ENCODE measurements at places on chromosomes 3 and 15. TPM values are rescaled to one million over a fixed set of nuclear protein-coding genes. Genes with fewer than 3 reads are reported as not detected.

The KNSTRN gene
- 15.7 TPM for total RNA-seq

The GOLGA6L7 gene
- not detected for total RNA-seq

The TICRR gene
- 1.2 TPM for total RNA-seq

The DLEC1 gene
- under 0.01 TPM for total RNA-seq

The ALG3 gene
- total RNA-seq, result 21.6 TPM

DNA sequence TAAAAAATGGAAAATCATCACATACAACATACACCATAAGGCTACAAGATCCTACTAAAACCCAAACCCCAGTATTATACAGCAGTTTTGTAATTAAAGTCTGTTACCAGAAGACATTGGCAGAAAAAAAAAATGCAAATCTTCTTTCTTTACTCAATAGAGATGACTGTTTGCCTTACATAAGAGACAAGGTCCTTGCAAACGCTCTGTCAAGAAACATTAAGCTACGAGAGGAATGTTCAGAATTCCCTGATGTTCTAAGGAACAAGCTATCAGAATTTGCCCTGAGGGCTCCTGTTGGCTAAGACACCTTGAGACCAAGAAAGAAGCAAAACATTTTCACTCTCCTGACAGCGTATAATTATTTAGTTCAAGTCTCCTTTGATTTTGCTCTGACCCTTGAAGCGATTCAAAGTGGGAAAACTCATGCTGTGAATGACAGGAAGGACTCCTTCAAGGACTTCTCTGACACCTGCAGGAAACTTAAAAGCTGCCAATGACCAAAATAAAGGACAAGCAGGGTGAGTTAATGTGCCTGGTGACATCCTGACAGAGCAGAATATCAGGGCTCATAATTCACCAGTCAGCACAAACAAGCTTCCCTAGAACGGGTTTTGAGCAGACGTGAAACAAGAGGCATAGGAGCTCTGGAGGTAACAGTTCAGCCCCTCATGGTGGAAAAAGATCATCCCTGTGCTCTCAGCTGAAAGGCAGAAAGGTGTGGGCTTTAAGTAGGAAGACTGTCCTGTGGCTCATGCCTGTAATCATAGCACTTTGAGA is 2.5 kb downstream of the SCAMP2 start:
- no peak for DNase-seq
- no peak overlapping the region for H3K4me3 ChIP-seq
- H3K27me3 ChIP-seq, result no peaks in the 10 kb centered on the region
- H3K36me3 ChIP-seq, result no peaks in the 10 kb centered on the region
- H3K4me1 ChIP-seq, result peaks cover 4% of the 10 kb centered on the region

- H3K4me3 ChIP-seq, result no peak overlapping the region
- H3K4me1 ChIP-seq, result no peaks in the 10 kb centered on the region
- no peak overlapping the region for H3K27ac ChIP-seq
- DNase-seq, result no peak
These were observed 14.4 kb downstream of the NGLY1 start for GRCh38 chr3:25768851-25769250.

GRCh38 chr15:81095690-81096365 is 38.2 kb upstream of the CFAP161 start:
- no peak overlapping the region for H3K4me3 ChIP-seq
- no peak for DNase-seq
- peaks cover 8% of the 10 kb centered on the region for H3K27me3 ChIP-seq

GRCh38 chr15:101193120-101193644 is 58.7 kb downstream of the CHSY1 start:
- H3K4me3 ChIP-seq, result no peak overlapping the region
- no peak for DNase-seq
- H3K4me1 ChIP-seq, result peaks cover 45% of the 10 kb centered on the region
- no peaks in the 10 kb centered on the region for H3K27me3 ChIP-seq
- no peaks in the 10 kb centered on the region for H3K36me3 ChIP-seq

- DNase-seq, result peak; percentile 45
- no peak overlapping the region for H3K4me3 ChIP-seq
- H3K27ac ChIP-seq, result no peak overlapping the region
These were observed 87.7 kb downstream of the IL1RAP start for GRCh38 chr3:190601622-190602021.

DNA sequence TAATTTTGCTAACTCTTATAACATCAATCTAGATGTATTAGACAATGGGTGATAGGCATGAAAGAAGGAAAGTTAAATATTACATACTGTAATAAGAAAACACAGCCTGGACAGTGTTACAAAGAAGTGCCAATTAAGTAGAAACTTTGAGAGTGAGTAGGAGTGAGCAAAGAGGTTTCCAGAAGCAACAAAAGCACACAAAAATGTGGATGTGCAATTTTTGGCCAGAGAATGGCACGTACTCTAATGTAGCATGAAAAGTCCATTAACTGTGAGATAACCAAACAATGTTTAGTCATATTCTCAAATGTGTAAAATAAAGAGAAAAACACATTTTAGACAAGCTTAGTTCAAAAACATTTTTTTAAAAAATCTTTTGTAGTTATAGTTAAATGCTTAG is 567.3 kb downstream of the ROBO1 start:
- H3K4me1 ChIP-seq, result no peaks in the 10 kb centered on the region
- H3K36me3 ChIP-seq, result no peaks in the 10 kb centered on the region
- no peaks in the 10 kb centered on the region for H3K27me3 ChIP-seq
- H3K27ac ChIP-seq, result no peak overlapping the region
- no peak for DNase-seq
- H3K4me3 ChIP-seq, result no peak overlapping the region

- H3K4me3 ChIP-seq, result no peak overlapping the region
- no peak overlapping the region for H3K27ac ChIP-seq
- no peaks in the 10 kb centered on the region for H3K4me1 ChIP-seq
- H3K36me3 ChIP-seq, result no peaks in the 10 kb centered on the region
- H3K27me3 ChIP-seq, result no peaks in the 10 kb centered on the region
These were observed 1233.9 kb upstream of the ALCAM start for GRCh38 chr3:104132566-104133403.

- H3K27ac ChIP-seq, result peak overlapping the region; percentile 89
- no peaks in the 10 kb centered on the region for H3K27me3 ChIP-seq
- peaks cover 1% of the 10 kb centered on the region for H3K36me3 ChIP-seq
- H3K4me3 ChIP-seq, result peak overlapping the region; percentile 91
- peaks cover 3% of the 10 kb centered on the region for H3K4me1 ChIP-seq
These were observed 452 bp downstream of the TMEM158 start for GRCh38 chr3:45225465-45226205.

GRCh38 chr3:29683018-29683993 is 402.4 kb downstream of the RBMS3 start:
- H3K4me3 ChIP-seq, result no peak overlapping the region
- peaks cover 2% of the 10 kb centered on the region for H3K4me1 ChIP-seq
- H3K36me3 ChIP-seq, result no peaks in the 10 kb centered on the region
- peak; percentile 57 for DNase-seq

Data from fibroblast of lung (primary cell).